T-cell (primary cell): ENCODE measurements at places on chromosomes 16 and 17. TPM values are rescaled to one million over a fixed set of nuclear protein-coding genes. Genes with fewer than 3 reads are reported as not detected.

The VPS35 gene
- total RNA-seq, result 105 TPM

DNA sequence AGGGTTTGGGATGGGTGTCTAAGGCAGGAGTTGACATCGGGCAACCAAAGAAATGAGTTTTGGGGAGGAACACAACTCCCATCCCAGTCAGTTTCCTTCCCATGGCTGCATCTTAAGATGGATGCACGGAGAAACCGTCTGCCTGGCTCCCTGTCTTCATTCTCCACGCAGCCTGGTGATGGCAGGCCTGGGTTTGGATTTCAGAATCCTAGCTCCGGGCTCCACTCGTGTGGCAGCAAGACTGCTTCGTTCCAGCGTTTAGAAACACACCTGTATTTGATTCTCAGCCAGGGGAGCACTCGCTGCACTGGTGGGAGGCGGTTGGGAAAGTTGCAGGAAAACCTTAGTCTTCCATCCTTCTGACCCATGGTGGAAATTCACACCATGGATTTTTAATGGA is 141.1 kb downstream of the RAB11FIP4 start:
- no peak overlapping the region for H3K27ac ChIP-seq
- no peak for DNase-seq
- H3K36me3 ChIP-seq, result peaks cover 24% of the 10 kb centered on the region
- peaks cover 12% of the 10 kb centered on the region for H3K4me1 ChIP-seq
- H3K27me3 ChIP-seq, result no peaks in the 10 kb centered on the region
- no peak overlapping the region for H3K4me3 ChIP-seq

- H3K36me3 ChIP-seq, result peaks cover 39% of the 10 kb centered on the region
- no peaks in the 10 kb centered on the region for H3K4me1 ChIP-seq
- no peak overlapping the region for H3K27ac ChIP-seq
- DNase-seq, result no peak
These were observed 7.7 kb upstream of the TBKBP1 start for GRCh38 chr17:47686276-47686635.

- no peak for DNase-seq
- H3K27me3 ChIP-seq, result no peaks in the 10 kb centered on the region
- H3K36me3 ChIP-seq, result peaks cover 2% of the 10 kb centered on the region
- peak overlapping the region; percentile 87 for H3K27ac ChIP-seq
- H3K4me3 ChIP-seq, result peak overlapping the region; percentile 19
These were observed 3.8 kb upstream of the SNX20 start for GRCh38 chr16:50684823-50685461.

GRCh38 chr16:87086575-87086974 is 230.6 kb downstream of the C16orf95 start:
- H3K36me3 ChIP-seq, result no peaks in the 10 kb centered on the region
- no peak for DNase-seq
- no peaks in the 10 kb centered on the region for H3K27me3 ChIP-seq
- no peak overlapping the region for H3K27ac ChIP-seq
- H3K4me1 ChIP-seq, result no peaks in the 10 kb centered on the region

- H3K4me1 ChIP-seq, result no peaks in the 10 kb centered on the region
- H3K27me3 ChIP-seq, result no peaks in the 10 kb centered on the region
- DNase-seq, result no peak
- H3K36me3 ChIP-seq, result peaks cover 31% of the 10 kb centered on the region
- no peak overlapping the region for H3K27ac ChIP-seq
These were observed 19.5 kb downstream of the C16orf90 start for GRCh38 chr16:3475604-3476375.

DNA sequence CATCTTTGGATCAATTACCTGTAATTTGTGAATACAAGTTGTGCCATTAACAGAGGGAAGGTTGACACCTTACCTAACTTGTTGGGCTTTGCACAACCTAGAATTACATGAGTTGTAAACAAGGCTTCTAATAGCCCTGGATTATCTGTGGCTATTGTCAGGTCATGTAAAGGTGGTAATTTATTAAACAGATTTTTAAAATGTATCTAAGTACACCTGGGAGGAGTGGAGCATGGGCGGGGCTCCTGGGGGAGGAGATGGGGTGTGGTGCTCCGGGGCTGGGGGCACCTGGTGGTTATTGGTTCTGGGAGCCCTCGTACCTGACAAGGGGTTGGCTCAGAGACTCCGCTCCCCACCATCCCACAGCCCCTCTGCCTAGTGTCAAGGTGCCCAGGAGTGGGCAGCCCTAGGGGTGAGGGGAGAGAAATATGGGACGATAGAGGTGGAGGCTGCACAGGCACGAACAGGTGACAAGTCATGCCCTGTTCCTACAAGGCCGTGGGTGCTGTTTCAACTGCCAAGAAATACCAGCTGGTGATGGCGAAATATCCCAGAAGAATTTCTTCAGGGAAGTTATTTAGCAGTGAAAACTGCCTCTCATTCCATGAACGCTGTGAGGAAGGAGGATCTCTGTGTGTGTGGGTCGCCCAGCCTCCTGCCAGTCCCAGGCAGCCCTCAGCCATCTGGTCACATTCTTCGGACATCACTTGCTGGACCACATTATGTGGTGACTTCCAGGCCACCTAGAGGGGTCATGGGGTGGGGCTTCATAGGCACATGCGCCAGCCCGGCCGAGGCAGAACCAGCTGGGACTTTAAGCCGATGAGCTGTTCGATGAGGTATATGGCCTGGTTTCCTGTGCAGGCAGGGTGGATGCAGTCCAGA is 55.5 kb upstream of the IRX3 start:
- no peaks in the 10 kb centered on the region for H3K4me1 ChIP-seq
- H3K36me3 ChIP-seq, result no peaks in the 10 kb centered on the region
- no peak for DNase-seq

GRCh38 chr16:15417197-15417596 is 17.2 kb upstream of the BMERB1 start:
- no peaks in the 10 kb centered on the region for H3K4me1 ChIP-seq
- H3K4me3 ChIP-seq, result no peak overlapping the region
- H3K27ac ChIP-seq, result no peak overlapping the region
- H3K36me3 ChIP-seq, result no peaks in the 10 kb centered on the region
- no peaks in the 10 kb centered on the region for H3K27me3 ChIP-seq
- no peak for DNase-seq

DNA sequence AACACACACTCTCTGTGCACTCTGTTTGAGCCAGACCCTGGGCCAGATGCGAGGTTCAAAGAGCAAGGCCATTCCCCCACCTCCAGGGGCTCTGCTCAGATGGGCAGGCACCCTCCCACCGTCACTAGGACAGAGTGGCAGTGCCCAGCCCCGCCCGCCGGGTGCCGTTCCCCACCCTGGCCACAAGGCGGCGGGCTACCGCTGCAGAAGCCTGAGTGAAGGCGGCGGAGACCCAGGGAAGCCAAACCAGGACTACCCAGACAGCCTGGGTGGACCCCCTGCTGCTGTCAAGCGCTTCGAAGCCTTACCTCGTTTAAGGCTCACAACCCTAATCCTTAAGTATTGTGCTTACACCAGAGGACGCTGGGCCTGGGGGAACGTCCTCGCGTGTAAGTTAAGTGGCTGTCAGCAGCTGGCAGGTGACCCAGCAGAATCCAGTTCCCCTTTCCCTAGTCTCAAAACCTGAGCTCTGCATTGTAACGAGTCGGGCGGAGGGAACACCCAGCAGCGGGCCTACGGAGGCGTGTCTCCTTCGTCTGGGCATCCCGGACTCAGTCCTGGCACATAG is 4.5 kb downstream of the ARHGAP27 start:
- H3K36me3 ChIP-seq, result no peaks in the 10 kb centered on the region
- H3K27ac ChIP-seq, result no peak overlapping the region
- peaks cover 2% of the 10 kb centered on the region for H3K4me1 ChIP-seq
- DNase-seq, result peak; percentile 65
- H3K27me3 ChIP-seq, result no peaks in the 10 kb centered on the region

GRCh38 chr17:3870871-3871306 is 22.0 kb downstream of the CAMKK1 start:
- H3K27ac ChIP-seq, result peak overlapping the region; percentile 49
- H3K4me1 ChIP-seq, result no peaks in the 10 kb centered on the region
- peaks cover 9% of the 10 kb centered on the region for H3K36me3 ChIP-seq
- no peak for DNase-seq

The KRTAP4-1 gene
- total RNA-seq, result not detected

The SLX1B gene
- total RNA-seq, result 31.9 TPM

DNA sequence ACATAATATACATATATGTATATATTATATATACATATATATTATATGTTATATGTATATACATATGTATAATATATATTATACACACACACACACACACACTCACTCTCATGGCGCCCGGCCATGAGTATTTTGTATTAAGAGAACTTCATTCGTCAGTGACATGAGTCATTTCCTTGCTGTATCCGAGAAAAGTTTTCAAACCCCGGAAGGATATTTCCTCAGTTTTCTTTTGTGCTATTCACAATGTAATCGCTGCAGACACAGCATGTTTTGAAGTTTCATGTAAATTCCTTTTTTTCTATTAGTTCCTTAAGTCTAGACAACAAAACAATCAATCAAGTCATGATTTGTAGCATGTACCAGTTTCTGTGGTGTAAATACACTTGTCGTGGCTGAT is 33.3 kb downstream of the OR1D5 start:
- no peaks in the 10 kb centered on the region for H3K4me1 ChIP-seq
- no peak overlapping the region for H3K4me3 ChIP-seq
- peaks cover 3% of the 10 kb centered on the region for H3K36me3 ChIP-seq
- DNase-seq, result no peak
- H3K27me3 ChIP-seq, result no peaks in the 10 kb centered on the region

The SGF29 gene
- 79.3 TPM for total RNA-seq

- DNase-seq, result no peak
- H3K4me3 ChIP-seq, result no peak overlapping the region
- no peaks in the 10 kb centered on the region for H3K27me3 ChIP-seq
- H3K36me3 ChIP-seq, result no peaks in the 10 kb centered on the region
- H3K27ac ChIP-seq, result no peak overlapping the region
These were observed 8.6 kb downstream of the SGCA start for GRCh38 chr17:50174444-50174843.

The WNT9B gene
- total RNA-seq, result not detected

The PDILT gene
- total RNA-seq, result not detected

GRCh38 chr16:68800257-68800875 is 43.0 kb upstream of the TANGO6 start:
- H3K4me1 ChIP-seq, result no peaks in the 10 kb centered on the region
- H3K36me3 ChIP-seq, result no peaks in the 10 kb centered on the region
- H3K4me3 ChIP-seq, result no peak overlapping the region
- H3K27ac ChIP-seq, result no peak overlapping the region
- no peaks in the 10 kb centered on the region for H3K27me3 ChIP-seq

The PLCG2 gene
- 7.5 TPM for total RNA-seq

The SMPD3 gene
- 1.5 TPM for total RNA-seq

The ABCC3 gene
- total RNA-seq, result 1.4 TPM

The GRAPL gene
- 41.5 TPM for total RNA-seq

GRCh38 chr16:82630219-82630618 is 3.5 kb downstream of the CDH13 start:
- H3K4me1 ChIP-seq, result peaks cover 13% of the 10 kb centered on the region
- no peak overlapping the region for H3K4me3 ChIP-seq
- H3K36me3 ChIP-seq, result no peaks in the 10 kb centered on the region
- peaks cover 5% of the 10 kb centered on the region for H3K27me3 ChIP-seq

DNA sequence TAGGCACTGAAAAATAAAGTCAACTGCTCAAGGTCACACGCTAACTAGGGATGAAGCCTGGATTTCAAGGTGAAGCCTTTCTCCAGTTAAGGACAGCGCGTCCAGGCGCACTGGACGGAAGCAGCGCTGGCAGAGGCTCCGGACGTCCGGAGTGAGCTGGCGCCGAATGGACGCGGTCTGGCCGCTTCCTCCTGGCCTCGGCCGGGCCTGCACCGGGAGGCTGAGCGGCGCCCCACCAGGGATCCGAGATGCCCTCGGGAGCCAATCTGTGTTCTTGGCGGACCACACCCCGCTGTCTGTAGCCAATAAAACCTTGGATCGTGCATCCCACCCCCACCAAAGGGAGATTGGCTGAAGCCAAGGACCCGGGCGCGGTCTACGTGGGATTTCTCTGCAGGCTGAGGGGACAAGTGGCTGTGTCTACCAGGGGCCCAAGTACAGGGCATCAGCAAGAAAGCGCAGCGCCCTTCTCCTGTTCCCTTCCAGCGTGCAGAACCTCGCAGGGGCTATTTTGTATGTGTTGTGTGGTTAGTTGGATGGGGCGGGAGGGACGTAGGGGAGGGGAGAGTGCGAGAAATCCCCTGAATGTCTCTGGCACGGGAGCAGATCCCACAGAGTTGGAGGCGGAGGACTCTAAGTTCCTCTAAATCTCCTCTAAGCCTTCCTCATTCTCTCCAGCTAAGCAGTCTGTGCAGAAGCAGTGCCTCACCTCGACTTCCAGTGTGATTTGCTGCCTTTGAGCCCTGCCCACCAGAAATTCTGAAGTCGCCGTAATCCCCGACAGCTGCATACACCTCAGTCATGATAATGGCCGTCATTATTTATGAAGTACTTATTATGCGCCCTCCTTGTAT is 2.5 kb upstream of the AKAP10 start:
- no peaks in the 10 kb centered on the region for H3K36me3 ChIP-seq
- peaks cover 3% of the 10 kb centered on the region for H3K4me1 ChIP-seq
- no peak overlapping the region for H3K27ac ChIP-seq
- no peaks in the 10 kb centered on the region for H3K27me3 ChIP-seq
- no peak for DNase-seq

GRCh38 chr16:67773569-67774456 is 32.5 kb downstream of the RANBP10 start:
- no peaks in the 10 kb centered on the region for H3K4me1 ChIP-seq
- no peaks in the 10 kb centered on the region for H3K27me3 ChIP-seq
- no peak overlapping the region for H3K4me3 ChIP-seq
- no peak for DNase-seq

The CPNE7 gene
- total RNA-seq, result 5.1 TPM

The MYL4 gene
- total RNA-seq, result not detected

DNA sequence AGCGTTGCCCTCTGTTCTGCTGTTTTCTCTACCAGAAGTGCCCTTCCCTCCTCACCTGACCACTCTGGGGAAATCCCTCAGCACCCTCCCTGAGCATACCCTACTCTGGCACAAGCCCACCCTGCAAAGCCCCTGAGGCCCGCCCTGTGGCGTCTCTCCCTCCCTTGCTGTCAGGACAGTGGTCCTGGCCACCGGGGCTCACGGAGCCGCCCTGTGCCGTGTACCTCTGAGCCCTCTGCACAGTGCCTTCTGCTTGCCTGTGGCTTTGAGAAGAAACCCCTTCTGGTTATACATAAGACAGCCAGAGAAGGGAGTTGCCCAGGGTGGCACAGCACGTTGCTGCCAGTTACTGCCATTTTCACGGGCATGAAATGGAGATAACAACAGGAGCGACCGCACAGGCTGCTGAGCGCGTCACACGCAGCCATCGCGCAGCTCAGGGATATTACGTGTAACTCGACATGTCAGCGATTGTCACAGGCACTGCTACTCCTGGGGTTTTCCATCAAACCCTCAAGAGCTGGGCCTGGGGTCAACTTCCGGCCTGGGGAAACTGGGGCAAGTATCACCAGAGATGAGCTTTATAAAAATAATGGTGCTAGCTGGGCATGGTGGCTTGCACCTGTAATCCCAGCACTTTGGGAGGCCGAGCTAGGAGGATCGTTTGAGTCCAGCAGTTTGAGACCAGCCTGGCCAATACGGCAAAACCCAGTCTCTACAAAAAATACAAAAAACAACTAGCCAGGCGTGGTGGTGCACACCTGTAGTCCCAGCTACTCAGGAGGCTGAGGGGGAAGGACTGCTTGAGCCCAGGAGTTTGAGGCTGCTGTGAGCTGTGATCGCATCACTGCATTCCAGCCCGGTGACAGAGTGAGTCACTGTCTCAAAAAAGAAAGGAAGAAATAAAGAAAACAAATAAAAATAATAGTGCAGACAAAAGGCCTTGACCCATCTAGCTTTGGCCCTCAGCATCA is 14.8 kb downstream of the SCGB1C2 start:
- H3K27me3 ChIP-seq, result peaks cover 39% of the 10 kb centered on the region
- H3K36me3 ChIP-seq, result no peaks in the 10 kb centered on the region
- no peak overlapping the region for H3K27ac ChIP-seq
- H3K4me3 ChIP-seq, result no peak overlapping the region
- H3K4me1 ChIP-seq, result no peaks in the 10 kb centered on the region
- no peak for DNase-seq
